ENCODE measurements at places on chromosomes 11 and 22.

DNA sequence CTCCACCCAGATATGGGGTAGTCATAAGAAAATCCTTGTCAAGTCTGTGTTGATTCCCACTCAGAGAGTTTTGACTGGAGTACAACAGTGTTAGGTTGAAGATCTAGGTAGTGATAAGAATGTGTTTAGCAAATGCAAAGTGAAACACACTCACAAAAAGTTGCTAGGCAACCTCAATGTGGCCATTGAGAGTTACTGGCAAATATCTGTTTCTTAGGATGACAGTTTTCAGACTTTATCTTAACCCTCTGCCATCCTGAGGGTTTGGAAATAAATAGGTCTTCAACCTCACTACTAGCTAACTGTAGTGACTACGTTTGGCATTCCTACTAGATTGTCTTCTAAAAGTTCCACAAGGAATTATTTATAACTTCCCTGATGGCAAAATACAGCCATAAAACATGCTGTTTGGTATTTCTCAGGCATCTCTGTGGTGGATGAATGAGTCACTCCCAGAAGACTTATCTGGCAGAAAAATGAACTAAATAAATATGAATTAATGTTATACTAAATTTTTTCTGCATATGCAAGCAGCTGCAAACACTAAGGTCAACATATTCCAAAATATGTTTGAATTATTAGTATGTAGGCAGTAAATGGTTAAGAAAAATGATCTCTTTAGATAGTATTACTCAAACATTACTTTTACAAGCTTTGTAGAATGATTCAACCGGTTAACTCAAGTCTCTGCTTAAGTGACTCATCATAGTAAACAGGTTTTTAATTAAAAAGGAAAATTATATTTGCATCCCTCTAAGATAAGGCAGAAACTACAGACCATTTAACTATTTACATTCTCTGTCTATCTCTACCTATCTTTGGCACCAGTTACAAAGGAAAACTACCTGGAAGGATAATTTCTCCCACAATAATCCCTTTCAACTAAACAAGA lies 17.1 kb upstream of the SYTL2 start:
- no peak for DNase-seq

- DNase-seq, result no peak
Observed at GRCh38 chr11:41245704-41246398, 213.6 kb downstream of the LRRC4C start.

DNA sequence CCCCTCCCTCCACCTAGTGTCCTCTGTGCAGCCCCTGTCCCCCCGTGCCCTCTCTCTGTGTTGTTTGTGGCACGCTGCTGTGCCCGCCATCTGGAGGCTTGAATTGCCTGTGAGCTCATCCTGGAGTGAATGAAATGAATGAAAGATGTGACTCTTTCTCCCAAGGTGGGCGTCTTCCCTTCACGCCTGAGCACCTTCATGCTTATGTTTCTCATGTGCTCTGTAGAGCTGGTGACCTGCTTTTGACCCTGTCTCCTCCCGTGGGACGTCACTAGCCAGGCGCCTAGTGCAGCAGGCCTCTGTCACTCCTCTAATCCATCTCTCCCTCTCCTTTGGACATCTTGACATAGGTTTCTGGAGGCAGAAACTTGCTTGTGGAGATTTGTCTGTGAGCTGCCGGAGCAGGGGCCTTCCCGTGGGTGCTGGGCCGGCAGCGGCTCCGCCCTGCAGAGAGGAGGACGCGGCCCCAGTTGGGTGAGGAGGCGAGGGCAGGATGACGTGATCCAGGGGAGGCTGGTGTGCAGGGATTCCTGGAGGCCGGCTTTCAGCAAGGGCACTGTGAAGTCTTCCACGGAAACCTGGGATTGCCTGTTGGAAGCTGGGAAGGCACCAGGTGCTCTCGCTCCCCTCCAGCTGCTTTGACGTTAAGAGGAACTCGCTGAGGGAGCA lies 40.6 kb downstream of the MUC6 start:
- no peak for DNase-seq

GRCh38 chr22:50672471-50673230 lies at the start of gene SHANK3:
SHANK3 (plus strand) TSS chr22:50672823.
- no peak for DNase-seq

- no peak for DNase-seq
Observed at GRCh38 chr11:17238377-17238776, 30.6 kb upstream of the PIK3C2A start.

- no peak for DNase-seq
Observed at GRCh38 chr11:82450996-82451395, 282.7 kb downstream of the FAM181B start.

DNA sequence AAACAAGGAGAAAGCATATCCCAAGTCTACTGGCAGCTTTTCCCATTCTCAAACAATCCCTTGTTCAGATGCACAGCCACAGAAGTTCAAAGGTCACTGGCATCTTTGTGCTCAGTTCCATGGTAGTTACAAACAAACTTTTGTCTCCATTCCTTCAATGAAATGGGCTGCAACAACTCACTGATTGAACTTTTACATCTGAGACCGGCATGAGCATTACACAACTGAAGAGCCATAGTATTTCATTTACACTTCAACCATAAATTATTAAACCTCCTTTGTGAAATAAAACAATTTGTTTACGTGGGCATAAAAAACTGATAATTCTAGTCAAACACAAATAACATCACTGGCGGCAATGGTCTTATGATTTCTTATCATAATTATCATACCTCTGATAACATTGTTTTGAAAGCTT lies 67.8 kb upstream of the ARHGAP32 start:
- no peak for DNase-seq

GRCh38 chr11:12110714-12111548 lies 541 bp downstream of the MICAL2 start:
- no peak for DNase-seq

- DNase-seq, result no peak
Observed at GRCh38 chr22:32533265-32534111, 58.9 kb downstream of the FBXO7 start.

DNA sequence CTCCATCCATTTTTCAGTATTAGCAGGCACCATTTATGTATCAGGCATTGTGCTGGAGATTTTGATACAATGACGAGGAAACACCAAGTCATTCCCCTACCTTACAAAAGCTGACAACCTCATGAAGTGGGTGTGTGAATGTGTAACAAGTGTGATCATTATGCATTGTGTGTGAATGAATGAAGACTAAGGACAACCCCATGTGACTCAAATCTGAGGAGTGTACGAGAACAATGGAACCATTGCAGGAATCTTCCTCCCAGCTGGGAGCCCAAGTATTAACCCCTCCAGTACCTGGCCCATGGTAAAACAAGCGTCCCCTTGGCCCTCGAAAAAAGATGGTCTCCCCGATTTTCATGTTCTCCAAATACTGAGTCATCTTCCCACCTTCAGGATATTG lies 4.4 kb downstream of the CYB5R2 start:
- DNase-seq, result no peak

GRCh38 chr11:96748639-96749370 lies 359.0 kb downstream of the JRKL start:
- no peak for DNase-seq

GRCh38 chr11:93288767-93289166 lies 41.8 kb upstream of the DEUP1 start:
- no peak for DNase-seq

DNA sequence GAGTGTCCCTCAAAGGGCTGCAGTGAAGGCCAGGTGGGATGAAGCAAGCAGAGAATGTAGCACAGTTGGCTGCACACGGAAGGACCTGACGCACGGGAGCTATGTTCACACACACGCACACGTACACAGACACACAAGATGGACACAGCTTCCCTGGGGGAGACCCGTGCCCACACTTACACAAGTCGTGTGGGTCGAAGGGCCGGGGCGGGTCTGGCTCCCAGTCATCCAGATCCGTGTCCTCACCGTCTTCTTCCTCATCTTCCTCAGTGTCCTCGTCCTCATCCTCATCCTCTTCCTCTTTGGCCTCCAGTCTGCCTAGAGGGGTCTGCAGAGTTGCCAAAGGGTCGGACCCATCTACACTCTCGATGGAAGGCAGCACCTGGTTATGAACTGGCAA lies 51.6 kb upstream of the NFRKB start:
- no peak for DNase-seq

- DNase-seq, result no peak
Observed at GRCh38 chr11:8814923-8815240, 96.1 kb upstream of the AKIP1 start.

DNA sequence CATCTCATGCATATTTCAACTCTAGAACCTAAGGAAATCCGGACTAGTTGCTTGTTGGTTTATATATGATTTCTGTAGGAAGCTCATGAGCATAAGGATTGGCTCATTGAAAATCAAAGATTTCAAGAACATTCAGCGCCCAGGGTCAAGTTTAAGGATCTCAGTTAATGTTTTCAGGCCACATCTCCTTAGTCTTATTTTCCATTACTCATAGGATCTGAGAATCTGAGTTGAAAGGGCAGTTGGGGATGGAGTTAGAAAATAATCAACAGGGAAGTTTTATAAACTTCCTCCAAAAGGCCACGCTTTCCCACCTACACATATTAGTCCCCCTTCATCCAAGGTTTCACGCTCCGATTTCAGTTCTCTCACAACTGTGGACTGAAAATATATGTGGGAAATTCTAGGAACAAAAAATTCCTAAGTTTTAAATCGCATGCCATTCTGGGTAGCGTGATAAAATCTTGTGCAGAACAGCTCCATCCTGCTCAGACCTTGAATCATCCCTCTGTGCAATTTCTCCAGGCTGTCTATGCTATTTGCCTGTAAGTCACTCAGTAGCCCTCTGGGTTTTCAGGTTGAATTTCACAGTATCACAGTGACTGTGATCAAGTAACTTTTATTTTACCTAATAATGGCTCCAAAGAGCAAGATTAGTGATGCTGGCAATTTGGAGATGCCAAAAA lies 160.2 kb downstream of the KIRREL3 start:
- no peak for DNase-seq

DNA sequence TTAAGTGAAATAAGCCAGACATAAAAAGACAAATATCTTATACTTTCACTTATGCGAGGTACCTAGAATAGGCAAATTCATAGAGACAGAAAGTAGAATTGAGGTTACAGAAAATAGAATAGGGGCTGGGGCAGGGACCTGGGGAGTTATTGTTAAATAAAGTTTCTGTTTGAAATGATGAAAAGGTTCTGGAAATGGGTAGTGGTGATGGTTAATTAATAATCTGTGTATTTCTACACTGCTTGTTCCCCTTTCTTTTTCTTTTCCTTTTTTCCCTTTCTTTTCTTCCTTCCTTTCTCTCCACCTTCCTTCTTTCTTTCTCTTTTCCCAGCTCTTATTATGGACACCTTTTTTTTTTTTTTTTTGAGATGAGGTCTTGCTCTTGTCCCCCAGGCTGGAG lies 2.8 kb downstream of the NAALADL1 start:
- DNase-seq, result no peak

DNA sequence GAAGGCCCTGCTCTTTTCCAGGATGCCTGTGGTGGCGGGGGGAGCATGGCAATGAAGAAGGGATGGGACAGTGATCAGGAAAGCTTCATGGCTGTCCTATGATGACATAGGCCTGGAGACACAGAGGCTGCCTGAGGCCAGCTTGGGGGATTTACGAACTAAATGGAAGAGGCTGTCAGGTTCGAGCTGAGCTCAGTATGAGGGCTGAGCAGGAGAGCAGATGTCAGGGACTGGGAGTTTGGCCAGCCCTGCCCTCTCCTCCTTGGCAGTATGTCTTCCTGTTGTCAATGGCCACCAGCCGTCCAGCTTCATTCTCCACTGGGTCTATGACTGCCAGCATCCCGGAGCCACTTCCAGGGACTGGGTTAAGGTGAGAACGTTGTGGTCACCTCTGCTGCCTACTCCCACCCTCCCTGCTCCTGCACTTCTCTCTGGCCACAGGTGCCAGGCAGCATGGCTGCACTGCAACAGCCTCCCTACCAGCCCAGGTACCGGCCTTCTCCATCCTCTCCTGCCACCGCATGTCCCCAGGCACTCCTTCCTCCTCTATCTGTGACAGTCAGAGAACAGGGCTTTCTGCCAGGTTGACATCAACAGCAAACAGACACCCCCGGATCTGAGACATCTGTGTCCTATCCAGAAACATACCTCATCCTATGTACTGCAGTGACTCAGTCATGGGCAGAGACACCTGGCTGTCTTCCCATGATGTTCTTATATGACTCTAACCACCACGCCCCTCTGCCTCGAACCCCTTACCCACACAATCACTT lies 75.1 kb downstream of the KIRREL3 start:
- no peak for DNase-seq

- peak; percentile 69 for DNase-seq
Observed at GRCh38 chr22:46150034-46150654, at the start of gene PPARA. PPARA (plus strand) TSS chr22:46150526; CDS start chr22:46198384, 47,858 bp downstream.

DNA sequence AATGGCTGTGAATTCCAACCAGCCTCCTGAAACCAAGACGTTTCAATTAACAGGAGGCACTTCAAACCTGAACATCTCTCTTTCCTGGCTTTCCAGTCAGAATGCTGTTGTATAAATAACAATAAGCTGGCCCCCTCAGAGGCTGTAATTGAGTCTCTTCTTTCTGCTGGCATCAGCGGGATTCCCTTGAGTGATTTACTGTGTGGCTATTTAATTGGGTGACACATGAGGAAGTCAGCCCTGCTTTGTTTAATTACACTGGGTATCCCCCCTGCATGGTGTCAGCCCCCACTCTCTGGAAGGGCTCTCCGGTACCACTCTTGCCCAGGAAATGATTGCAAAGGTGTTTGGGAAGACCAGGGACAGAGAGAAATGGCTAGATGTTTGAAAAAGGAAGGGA lies 101.6 kb downstream of the NTM start:
- DNase-seq, result no peak

GRCh38 chr11:43852057-43852636 lies 28.5 kb upstream of the ALKBH3 start:
- DNase-seq, result no peak

DNA sequence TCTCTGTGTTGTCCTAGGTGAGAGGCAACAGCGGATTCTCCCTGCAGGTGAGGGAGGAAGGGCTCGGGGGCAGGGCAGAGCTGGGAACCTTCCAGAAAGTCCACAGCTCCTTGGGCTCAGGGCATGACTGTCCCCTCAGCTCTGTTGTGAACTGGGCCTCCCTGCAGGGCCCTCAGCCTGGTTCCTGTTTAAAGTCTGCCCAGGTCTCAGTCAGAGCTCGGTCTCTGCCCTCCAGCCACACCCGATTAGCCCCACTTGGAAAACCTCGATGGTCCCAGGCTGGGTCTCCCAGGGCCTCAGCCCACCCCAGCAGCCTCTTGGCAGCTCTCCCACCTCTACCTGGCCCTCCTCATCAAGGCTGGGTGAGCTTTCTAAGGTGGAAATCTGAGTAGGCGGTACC lies 65.3 kb upstream of the SLC22A12 start:
- DNase-seq, result no peak

Measured in cortex of kidney (tissue), 1 donor.